Stimulated activated memory B cell treated with anti-CD40 and anti-IgM and Interleukin-4, amounts not matched to agents 10 μg/mL and 1 μg/mL and 100 μg/mL, for 72 hours (primary cell): ENCODE measurements at places on chromosomes 4 and X.

DNA sequence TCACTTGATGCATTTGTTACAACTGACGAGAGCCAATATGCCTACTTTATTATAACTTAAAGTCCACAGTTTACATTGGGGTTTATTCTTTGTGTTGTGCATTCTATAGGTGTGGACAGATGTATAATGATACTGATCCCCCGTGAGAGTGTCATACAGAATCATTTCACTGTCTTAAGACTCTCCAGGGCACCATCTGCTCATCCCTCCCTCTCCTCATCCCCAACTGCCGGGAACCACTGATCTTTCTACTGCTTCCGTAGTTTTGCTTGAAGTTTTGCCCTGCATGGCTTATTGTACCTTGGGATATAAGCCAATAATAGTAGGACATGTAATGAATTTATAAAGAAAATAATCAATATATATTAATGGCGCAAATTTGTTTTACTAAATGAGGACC, 137.8 kb upstream of the MSX1 start:
- ATAC-seq: no peak

DNA sequence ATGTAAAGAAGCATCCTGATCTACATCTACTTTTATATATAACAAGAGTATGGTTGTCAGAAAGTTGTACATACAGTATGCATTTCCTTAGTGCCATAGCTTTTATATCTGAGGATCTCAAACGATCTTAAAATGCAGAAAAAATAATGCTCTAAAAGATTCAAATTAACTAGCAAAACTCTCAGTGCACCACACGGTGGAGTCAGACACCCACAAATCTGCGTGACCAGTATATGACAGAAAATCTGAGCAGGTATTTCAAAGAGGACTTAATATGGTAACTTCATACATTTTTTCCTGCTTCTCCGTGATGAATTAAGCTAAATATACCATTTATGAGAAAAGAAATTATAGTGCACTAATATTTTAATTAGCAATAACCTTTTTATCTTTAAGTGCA, 803.0 kb downstream of the DMD start:
- no peak for ATAC-seq

DNA sequence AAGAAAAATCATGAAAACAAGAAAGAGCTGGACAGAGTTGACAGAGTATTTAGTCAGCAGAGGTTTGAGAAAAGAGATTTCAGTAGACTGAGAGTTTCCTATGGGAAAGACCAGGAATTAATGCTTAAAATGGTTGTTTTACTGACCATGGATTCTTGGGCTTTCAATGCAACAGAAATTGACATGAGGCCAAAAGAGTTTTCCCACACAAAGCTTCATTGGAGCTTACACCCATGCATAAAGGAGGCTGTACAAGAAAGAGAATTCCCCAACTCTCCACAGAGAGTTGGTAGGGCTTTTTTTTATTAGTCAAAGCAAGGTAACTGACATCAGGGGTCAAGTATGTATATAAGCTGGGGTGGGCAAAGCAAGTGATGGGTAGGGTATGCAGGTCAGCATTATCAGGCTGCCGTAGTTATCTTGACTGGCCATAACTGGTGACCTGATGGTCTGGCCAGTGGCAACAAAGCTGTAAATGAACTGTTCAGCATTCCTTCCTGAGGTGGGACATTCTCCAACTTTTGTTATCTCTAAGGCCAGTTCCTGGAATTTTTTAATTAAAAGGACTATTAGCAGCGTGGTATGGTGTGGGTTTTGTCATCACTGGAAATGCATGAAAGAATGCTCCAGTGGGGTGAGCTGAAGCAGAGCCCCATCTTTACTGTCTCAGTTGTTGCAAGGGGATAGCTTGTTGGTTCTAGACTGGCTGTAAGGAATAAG, 117.0 kb downstream of the ADAM29 start:
- no peak for ATAC-seq

- ATAC-seq: no peak
These were observed 88.5 kb downstream of the PHKA2 start for GRCh38 chrX:18895189-18895951.

GRCh38 chr4:1495416-1496115, 89.3 kb upstream of the NKX1-1 start:
- no peak for ATAC-seq

GRCh38 chr4:38176165-38176564, 216.0 kb downstream of the PTTG2 start:
- ATAC-seq: no peak

DNA sequence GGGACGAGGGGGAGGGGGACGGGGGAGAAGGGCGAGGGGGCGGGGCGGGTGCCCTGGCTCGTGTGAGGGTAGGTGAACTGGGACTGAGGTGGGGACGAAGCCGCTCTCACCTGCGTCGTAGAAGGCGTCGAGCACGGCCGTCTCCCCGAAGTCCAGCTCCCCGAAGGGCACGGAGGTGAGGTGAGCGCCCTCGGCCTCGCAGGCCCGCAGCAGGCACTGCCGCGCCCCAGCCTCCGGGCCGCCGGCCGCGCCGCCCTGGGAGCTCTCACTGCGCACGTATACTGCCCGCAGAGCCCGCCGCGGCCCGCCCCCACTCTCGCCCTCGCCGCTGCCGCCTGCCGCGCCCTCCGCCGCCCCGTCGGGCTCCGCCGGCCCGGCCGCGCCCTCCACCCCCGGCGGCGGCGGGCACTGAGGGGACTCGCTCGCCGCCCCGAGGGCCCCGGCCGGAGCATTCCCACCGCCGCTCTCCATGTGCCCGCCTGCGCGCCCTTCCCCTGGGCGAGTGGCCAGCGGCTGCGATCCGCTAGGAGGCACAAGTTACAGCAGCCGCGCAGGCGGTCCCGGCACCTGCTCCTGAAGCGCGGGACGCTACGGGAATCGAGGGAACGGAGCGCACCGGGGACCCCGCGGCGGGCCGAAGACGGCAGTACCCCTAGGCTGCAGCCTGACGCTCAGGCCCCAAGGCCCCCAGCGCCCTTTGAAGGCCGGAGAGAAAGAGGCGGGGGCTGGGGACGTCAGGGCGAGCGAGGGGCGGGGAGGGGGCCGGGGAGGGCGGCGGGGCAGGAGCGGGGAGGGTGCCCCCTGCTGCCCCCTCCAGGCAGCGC, at the start of gene MAP3K15:
Gene MAP3K15 (minus strand): TSS at position 718 of the 824 bp plus-strand sequence. CDS start 247 bp downstream, at position 471.
- peak; percentile 48 for ATAC-seq

GRCh38 chr4:17494258-17495190, 17.4 kb downstream of the QDPR start:
- ATAC-seq: no peak

DNA sequence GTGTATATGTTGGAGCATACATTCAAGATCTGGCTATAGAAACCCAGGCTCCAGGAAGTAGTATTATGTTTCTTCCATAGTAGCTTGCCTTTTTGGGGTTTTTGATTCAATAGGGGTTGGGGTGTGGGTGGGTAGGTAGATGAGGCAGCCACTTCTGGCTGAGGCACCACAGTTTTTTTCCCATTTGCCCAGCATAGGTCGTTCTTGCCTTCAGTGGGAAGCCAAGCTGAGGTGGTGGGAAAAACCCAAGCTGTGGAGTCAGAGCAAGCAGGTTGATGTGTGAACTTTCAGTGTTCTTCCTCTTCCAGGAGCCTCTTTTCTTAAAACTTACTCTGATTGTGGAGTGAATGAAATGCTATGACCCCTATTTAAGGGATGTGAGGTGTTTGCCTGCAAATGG, 67.0 kb upstream of the RPS6KA3 start:
- ATAC-seq: no peak

GRCh38 chrX:134981910-134982309, 8.9 kb upstream of the SMIM10 start:
- no peak for ATAC-seq

- ATAC-seq: no peak
These were observed 213.4 kb upstream of the S100G start for GRCh38 chrX:16436348-16437188.

GRCh38 chr4:73725985-73726384, 14.4 kb upstream of the CXCL8 start:
- ATAC-seq: no peak

GRCh38 chr4:188455062-188455752, 316.0 kb downstream of the TRIML1 start:
- no peak for ATAC-seq

GRCh38 chr4:174273930-174274329, 9.5 kb downstream of the FBXO8 start:
- ATAC-seq: no peak

DNA sequence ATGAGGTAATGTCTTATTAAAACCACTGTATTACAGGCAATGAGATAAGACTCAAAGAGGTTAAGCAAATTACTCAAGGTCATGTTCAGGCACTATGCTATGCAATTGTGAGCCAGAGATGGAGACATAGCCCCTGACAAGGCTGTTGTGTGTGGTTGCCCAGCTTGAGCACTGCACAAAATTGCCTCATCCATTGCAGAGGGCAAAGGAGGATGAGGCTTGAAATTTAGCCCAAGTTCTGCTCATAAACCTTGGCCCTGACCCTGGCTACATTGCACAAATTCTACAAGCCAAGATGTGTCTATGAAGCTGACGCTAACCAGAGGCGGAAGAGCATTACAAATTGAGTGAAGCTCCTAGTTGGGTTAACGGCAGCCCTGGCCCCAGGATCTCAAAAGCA, 65.6 kb upstream of the PGM2 start:
- ATAC-seq: no peak

DNA sequence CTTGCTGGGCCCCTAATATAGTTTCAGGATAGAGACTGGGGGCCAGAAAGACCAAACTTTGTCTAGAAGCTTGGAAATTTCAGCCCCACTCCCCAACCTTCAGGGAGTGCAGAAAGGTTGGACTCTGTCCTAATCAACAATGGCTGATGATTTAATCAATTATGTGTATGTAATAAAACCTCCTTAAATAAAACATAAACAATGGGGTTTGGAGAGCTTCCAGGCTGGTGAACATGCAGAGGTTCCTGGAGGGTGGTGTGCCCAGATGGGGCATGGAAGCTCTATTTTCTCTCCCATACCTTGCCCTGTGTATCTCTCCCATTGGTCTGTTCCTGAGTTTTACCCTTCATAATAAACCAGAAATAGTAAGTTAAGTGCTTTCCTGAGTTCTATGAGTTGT, 174.2 kb downstream of the GC start:
- ATAC-seq: no peak

DNA sequence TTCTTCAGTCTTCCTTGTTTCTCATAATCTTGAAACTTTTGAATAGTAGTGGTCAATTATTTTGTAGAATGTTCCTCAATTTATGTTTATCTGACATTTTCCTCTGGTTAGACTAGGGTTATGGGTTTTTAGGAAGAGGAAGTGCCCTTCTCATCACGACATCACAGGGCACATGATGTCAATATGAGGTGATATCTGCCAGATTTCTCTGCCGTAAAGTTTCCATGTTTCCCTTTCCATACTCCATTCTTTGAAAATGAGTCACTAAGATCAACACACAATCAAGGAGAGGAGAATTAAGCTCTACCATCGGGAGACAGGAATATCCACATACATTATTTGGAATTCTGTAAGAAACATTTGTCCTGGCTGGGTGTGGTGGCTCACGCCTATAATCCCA, 28.4 kb downstream of the RP2 start:
- no peak for ATAC-seq
